ENCODE measurements at places on chromosomes 2 and 18.

GRCh38 chr2:120140866-120141265 is 82.3 kb downstream of the TMEM185B start:
- no peaks in the 10 kb centered on the region for H3K4me1 ChIP-seq
- H3K36me3 ChIP-seq = peaks cover 3% of the 10 kb centered on the region
- H3K27me3 ChIP-seq = no peaks in the 10 kb centered on the region
- no peak overlapping the region for H3K4me3 ChIP-seq
- no peak for DNase-seq

DNA sequence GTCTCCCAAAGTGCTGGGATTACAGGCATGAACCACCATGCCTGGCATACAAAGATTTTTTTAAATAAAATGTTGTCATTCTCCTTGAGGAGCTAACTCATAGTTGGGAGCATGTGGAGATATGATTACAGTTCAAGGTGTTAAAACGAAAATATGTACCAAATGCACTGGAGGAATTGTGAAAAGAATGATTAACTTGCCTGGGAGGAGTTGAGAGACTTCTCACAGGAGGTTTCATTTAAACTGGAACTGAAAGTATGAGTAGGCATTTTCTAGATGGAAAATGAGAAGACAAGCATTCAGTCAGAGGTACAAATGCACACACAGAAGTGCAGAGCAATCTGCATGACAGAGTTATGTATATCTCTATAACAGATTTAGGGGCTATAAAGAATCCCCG is 126.6 kb upstream of the PDE1A start:
- no peaks in the 10 kb centered on the region for H3K27me3 ChIP-seq
- H3K4me1 ChIP-seq = peaks cover 3% of the 10 kb centered on the region
- H3K27ac ChIP-seq = no peak overlapping the region
- no peak overlapping the region for H3K4me3 ChIP-seq
- no peaks in the 10 kb centered on the region for H3K36me3 ChIP-seq

DNA sequence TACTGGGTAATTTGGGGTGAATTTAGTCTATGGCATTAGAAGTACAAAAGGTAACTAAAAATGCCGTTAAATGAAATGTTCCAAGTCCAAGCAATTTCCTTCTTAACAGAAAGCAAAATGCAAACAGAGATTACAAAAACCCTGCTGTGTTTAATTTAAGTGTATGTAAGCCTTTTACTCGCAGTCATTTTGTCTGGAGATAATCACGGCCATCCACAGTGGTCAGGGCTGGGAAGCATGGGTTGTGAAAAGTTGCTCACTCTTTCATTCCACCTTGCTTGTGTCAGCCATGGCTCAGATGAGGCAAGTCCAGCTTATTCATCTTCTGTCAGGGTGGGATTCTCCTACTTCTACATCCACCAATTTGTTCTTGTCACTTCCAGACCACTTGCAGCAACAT is 983.6 kb upstream of the ZEB2 start:
- no peak for DNase-seq
- H3K36me3 ChIP-seq = no peaks in the 10 kb centered on the region
- H3K27ac ChIP-seq = no peak overlapping the region

GRCh38 chr2:231009236-231009919 is 13.5 kb downstream of the SPATA3 start:
- DNase-seq = no peak
- no peak overlapping the region for H3K4me3 ChIP-seq
- H3K27me3 ChIP-seq = no peaks in the 10 kb centered on the region
- H3K36me3 ChIP-seq = no peaks in the 10 kb centered on the region
- H3K27ac ChIP-seq = no peak overlapping the region

- no peak overlapping the region for H3K4me3 ChIP-seq
- H3K36me3 ChIP-seq = no peaks in the 10 kb centered on the region
- H3K4me1 ChIP-seq = peaks cover 48% of the 10 kb centered on the region
- DNase-seq = peak; percentile 72
- peak overlapping the region; percentile 3 for H3K27ac ChIP-seq
Measured at GRCh38 chr2:127382831-127383230, 4.9 kb downstream of the MAP3K2 start.

DNA sequence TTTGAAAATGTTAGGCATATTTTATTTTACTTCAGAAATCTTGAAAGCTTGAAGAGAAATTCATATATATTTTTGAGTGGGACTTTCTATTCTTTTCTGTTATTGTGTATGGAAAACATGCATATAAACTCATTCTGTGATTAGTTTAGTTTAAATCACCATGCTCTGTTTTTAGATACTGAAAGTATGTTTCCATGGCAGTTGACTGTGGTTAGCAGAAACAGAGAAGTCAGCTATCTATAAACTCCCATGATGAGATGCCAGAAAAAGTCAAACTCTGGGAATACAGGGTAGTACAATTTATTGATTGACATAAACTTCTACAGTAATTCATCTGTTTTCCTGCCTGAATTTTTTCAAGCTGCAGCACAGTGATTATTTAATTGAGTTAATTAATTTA is 905.3 kb upstream of the VRK2 start:
- H3K4me3 ChIP-seq = no peak overlapping the region
- no peaks in the 10 kb centered on the region for H3K36me3 ChIP-seq
- no peaks in the 10 kb centered on the region for H3K27me3 ChIP-seq
- DNase-seq = no peak
- H3K4me1 ChIP-seq = no peaks in the 10 kb centered on the region

- H3K4me3 ChIP-seq = no peak overlapping the region
- no peaks in the 10 kb centered on the region for H3K27me3 ChIP-seq
- no peak overlapping the region for H3K27ac ChIP-seq
- DNase-seq = no peak
Measured at GRCh38 chr2:178068823-178069454, 3.6 kb downstream of the PDE11A start.

DNA sequence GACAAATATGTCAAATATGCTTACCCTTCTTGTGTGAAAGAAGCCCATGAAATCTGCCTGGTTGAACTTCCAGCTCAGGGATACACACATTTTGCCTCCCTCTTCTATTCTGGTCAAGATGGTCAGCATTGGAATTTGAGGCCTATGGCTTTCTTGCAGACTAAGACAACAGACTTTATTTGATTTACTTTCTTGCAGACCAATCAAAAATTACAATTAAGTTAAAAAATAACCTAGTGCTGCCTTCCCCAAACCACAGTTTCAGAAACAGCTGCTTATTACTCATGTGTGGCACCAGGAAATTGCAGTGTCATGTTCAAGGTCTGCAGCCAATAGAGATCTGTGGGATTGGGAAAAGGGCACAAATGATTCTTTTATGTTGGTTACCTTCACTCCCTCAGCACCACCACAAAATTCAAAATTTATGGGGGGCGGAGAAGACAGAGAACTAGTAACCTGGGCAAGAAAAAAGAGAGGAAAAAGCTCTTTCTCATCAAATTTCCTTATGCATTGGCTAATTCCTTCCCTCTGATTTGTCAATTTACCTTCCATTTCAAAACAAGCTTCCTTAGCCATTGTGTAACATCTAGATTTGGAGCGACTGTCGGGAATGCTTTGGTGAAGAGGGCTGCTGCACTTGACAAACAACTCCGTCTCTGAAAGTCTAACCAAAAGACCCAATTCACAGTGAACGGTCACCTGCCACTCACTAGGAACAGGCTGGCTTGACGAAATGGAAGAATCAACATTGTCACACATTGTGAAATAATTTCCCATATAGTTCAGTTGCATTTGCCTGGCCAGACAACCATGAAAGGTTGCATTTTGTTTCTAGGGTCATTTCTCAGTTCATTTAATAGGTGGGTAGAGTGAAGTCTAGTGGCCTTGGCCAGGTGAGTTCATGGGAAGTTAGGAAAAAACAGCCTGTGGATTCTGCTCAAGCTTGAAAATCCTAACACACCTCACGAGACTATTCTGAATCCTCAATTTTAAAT is 100.4 kb upstream of the FZD5 start:
- H3K4me3 ChIP-seq = no peak overlapping the region
- no peaks in the 10 kb centered on the region for H3K36me3 ChIP-seq
- no peak for DNase-seq
- H3K4me1 ChIP-seq = no peaks in the 10 kb centered on the region

DNA sequence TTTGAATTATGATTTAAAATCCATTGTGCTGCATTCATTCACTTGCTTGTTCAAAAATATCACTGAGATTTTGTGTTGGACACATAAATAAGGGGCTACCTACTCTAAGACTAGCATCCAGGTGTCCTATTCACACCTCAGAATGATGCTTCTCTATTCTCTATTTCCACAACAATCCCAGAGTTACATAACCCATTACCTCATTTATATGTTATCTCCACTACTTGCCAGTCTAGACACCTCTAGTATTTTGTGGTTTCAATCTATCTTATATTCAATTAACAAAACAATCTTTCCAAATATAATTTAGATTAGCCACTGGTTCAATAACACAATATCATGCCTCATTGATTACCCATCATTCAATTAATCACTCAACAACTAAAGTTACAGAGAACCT is 409.8 kb downstream of the NCKAP5 start:
- H3K36me3 ChIP-seq = no peaks in the 10 kb centered on the region
- no peak overlapping the region for H3K4me3 ChIP-seq
- H3K27ac ChIP-seq = no peak overlapping the region
- H3K4me1 ChIP-seq = no peaks in the 10 kb centered on the region
- H3K27me3 ChIP-seq = no peaks in the 10 kb centered on the region
